ENCODE measurements at places on chromosomes 2 and 18.

- DNase-seq: no peak
Observed at GRCh38 chr2:101040072-101040471, 38.0 kb downstream of the RPL31 start.

- no peak for DNase-seq
Observed at GRCh38 chr18:79531386-79531785, 135.7 kb downstream of the NFATC1 start.

- DNase-seq: no peak
Observed at GRCh38 chr18:4196351-4196750, 258.8 kb downstream of the DLGAP1 start.

DNA sequence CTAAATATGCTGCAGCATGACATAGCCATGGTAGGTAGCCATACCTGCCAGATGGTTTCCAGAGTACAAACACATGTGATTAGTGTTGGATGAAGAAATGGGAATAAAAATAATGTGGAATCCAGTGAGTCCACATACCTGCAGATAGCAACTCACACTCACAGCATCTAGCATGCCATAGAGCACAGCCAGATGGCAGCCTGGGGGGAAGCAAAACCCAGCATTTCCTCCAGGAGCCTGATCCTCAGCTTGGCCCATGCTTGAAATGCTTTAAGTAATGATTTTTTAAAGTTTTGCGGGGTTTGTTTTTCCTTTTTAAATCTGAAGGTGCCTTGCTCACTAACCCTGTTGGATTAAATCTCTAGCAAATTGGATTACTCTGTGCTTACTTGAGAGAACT is 535.1 kb downstream of the STK39 start:
- DNase-seq: no peak

DNA sequence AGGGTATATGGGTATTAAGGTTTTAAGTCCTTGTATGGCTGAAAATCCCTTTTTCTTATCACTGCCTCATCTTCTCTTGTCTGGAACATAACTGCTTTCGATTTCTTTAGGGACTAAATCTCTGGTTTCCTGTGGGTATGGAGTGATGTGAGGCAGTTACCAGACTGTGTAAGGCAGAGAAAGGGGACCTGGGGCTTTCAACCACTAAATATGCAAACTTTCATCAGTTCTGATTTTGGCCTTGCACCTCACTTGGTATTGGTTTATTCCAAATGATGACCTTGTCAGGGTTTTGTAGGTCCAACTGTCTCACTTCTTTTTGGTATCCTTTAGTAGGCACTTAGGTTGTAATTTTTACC is 9.3 kb downstream of the MAP4K4 start:
- no peak for DNase-seq

DNA sequence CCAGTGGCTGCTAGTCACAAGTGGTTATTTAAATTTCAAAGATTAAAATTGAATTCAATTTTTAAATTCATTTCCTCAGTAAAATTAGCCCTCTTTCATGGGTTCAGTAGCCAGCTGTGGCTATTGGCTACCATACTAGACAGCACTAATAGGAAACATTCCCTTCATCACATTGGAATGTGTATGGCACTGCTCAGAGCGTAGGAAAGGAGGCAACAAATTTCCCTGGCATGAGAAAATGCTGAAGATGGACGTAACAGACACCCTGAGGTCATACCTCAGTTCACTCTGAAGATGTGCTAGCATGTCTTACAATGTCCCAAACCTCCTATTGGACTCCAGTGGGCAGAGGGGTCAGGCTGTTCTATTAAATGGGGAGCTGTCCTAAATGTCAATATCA is 96.4 kb downstream of the C1QL2 start:
- DNase-seq: no peak

DNA sequence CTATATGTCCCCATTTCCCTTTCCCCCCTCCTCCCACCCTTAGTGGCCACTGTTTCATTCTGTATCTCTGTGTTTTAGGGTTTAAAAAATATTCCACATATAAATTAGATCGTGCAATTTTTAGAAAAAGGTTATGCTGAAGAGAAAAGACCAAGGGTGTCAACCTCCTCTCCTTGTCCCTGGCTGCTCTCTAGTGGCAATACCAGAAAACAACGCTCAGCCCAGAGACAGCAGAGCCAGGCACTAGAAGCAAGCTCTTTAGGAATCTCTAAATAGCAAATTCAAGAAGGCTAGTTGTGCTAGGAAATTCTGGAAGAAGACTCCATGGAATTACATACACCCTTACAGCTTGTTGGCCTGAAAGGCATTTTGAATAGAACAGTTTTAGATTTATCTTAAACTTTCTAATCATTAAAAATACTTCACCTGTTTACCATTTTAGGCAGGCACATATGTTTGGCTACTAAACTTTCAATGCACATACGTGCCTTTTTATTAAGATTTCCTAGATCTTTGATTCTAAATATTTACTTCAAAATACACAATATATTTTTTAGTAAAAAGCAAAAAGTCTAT is 35.1 kb upstream of the RASGRP3 start:
- DNase-seq: peak; percentile 28

DNA sequence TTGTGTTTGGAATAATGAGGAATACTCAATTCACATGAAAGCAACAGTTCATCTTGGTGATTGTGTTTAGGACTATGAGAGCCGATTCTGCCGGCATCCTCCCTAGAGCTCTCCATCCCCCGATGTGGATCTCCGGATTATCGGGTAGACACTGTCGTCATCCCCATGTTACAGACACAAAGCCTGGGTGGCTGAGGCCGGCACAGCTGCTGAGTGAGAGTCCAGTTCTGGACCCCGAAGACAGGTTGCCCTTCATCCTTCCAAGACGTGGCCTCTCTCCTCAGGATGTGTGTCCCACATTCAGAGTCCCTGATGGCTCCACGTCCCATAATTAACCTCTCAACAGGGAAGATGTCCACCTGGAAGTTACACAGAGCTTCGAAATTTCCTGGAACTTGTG is 129.3 kb downstream of the HDAC4 start:
- no peak for DNase-seq

DNA sequence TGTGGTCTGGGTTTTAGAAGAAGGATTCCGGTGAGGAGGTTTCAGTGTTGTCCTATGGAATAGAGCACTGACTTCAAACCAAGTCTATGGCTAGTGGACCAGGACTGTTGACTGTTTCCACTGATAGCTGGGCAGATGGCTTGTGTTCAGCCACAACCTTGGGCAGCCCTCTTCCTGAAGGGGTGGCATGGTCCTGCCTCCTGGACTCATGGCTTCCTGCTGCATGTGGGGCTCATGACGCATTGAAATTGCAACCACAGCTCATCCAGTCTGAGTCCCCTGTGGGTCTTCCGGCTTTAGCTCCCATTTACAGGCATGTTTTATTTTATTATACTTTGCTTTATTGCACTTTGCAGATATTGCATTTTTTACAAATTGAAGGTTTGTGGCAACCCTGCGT is 105.0 kb downstream of the B3GNT2 start:
- DNase-seq: no peak

- no peak for DNase-seq
Observed at GRCh38 chr2:151658081-151658480, 76.2 kb downstream of the NEB start.

DNA sequence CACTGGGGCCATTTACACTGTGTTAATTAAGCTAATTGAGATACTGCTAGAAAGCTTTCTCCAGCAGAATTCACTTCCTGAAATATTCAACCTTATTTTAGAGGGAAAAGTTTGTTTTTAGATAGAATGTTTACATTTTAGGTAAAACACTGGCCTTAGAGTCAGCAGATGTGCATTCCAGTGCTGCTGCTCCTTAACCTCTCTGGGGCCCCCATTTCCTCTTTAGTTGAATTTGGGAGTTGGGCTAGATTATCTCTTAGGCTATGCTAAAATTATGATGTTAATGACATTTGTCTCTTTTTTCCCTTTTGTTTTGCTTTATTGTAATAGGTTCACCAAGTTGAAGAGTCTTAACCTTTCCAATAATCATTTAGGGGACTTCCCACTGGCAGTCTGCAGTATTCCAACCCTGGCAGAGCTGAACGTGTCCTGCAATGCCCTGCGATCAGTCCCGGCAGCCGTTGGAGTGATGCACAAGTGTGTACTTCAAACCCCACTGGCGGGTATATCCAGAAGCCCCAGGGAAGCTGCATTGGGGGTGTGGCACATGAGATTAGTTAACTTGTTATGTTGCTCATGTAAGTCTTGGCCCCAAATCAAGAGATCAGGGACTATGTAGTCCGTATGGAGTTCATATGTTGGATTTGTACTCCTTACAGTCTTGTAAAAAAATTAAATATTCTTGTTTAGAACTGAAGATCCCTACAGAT is 179.5 kb downstream of the PHLPP1 start:
- DNase-seq: no peak

DNA sequence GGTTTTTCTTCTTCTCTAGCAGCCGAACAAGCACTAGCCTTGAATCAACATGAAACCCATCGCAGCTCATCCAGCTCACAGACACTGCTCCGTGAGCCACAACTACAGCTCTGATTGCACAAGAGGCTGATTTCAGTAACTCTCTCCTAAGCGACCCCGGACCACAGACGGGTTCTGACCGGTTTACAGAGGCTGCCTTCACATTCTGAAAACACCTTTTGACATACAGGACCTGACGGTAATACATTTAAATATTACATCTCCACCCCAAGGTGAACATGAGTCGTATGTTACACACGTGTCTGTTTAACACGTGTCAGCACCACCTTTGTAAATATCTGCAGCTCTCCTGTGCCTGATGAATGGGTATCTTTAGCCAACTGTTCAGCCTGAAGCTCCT is 120.7 kb downstream of the TMEM18 start:
- DNase-seq: no peak

DNA sequence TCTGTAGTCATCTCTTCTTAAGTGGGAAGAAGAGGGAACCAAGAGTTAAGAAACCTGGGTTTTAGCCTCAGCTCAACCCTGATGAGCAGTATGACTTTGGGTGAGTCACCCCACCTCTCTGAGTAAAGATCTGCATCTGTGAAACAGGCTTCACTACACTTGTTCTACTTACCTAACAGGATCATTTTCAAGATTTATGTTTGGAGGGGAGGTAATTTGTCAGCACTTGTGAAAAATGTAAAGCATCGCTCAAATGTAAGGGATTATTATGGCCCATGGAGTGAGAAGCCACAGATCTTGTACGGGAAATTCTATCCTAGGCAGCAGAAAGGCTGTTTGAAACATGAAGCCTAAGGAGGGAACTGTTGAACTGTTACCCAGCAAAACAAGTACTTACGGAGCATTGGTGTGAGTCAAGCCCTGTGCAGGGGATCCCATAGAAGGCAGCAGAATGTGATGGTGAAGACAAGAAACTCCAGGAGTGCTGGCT is 160.6 kb downstream of the PRKCE start:
- DNase-seq: no peak

GRCh38 chr2:238101891-238102841 is 2.0 kb downstream of the ESPNL start:
- DNase-seq: no peak

- DNase-seq: no peak
Observed at GRCh38 chr2:222320436-222321395, 21.9 kb upstream of the PAX3 start.

GRCh38 chr2:240906141-240906910 is at the start of gene CROCC2:
TSS of gene CROCC2 (plus strand) at chr2:240906336. CDS start at chr2:240906514, 178 bp downstream.
- no peak for DNase-seq

GRCh38 chr18:13615432-13615861 is 110.9 kb downstream of the FAM210A start:
- DNase-seq: no peak

DNA sequence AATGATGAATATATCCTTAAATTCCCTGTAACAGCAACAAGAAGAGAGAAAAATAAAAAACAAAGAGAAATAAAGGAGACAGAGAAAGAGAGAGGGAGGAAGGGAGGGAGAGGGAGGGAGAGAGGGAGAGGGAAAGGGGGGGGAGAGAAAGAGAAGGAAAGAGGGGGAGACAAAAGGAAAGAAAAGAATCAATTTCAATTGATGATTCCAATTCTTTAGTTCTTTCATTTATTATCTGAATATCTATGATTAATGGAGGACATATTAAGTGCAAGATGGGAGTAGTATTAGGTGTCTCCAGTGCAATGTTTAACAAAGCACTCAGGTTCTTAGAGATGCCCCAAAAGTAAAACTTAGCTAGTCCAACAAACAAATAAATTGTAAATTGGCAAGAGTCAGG is 97.2 kb upstream of the DPP10 start:
- no peak for DNase-seq

DNA sequence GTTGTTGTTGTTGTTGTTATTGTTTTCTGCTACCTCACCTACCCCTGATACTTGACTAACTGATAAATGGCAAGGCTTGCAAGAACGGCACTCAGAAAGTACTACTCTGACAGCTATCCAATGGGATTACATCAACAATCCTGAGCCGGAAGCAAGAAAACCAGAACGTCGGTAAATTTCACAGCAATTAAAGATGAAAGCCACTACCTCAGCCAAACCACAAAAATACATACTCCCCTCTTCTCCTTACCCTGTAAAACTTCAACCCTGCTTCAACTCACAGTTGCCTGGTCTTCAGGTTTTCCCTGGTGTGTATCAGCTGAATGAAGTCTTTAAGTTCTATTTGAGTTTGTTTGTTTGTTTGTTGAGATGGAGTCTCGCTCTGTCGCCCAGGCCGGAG is 293.7 kb upstream of the RND3 start:
- no peak for DNase-seq

GRCh38 chr18:10252952-10253705 is 201.3 kb upstream of the APCDD1 start:
- no peak for DNase-seq

DNA sequence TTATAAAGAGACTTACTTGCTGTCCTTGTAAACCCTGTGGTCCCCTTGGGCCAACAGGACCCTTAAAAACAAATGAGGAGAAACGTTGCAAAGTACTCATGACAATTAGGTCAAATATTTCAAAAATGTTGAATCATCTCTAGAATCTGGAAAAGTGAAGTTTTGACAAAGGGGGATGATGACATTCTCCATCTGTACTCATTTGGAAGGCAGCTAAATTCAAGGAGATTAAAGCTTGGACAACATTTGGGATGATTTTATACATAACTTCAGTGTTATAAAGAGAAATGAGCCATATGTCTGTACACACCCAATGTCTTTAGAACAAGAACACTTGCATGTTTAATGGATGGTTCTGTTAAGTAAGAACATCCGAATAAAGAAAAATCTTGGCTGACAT is 92.9 kb downstream of the COL5A2 start:
- no peak for DNase-seq

- no peak for DNase-seq
Observed at GRCh38 chr2:235406430-235406829, 87.4 kb upstream of the AGAP1 start.

- DNase-seq: no peak
Observed at GRCh38 chr2:117691595-117691994, 122.9 kb upstream of the DDX18 start.

DNA sequence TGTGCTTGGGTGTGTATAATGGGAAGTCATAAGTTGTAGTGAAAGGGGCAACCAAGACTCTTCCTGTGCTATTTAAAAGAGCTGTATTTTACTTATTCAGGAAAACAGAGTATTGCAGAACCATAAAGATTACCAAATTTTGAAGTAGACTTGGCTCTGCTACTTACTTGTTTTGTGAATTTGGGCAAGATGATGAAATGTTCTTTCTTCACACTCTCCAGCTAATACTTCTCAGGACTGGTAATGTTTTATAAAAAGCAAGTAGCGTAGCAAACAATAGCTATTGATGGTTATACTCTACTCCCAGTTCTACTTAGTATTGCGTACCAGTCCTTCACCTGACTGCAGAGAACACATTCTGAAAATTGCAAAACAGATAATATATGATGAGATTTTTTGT is 374.1 kb downstream of the ARHGAP15 start:
- no peak for DNase-seq

GRCh38 chr2:98658816-98659490 is 50.6 kb downstream of the UNC50 start:
- no peak for DNase-seq
